ENCODE measurements at places on chromosomes 3 and 15.

- DNase-seq = no peak
Observed at GRCh38 chr3:41290736-41291135, 91.4 kb downstream of the CTNNB1 start.

DNA sequence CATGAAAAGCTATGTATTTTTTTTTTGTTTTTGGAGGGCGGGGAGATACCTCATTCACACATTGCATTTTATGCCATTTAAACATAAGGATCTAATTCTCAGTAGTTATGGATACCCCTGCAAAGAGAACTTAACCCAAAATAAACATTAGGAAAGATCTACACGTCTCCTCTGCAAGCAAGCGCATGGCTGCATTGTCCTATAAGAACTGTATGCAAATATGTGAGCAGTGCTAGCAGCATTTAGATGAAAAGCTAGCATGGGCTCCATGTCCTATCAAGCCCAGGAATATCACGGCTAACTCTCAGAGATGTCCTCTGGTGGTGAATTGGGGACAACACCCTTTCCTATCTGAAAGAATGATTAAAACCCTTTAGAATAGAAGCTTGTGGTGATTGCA lies 292.8 kb downstream of the MEX3B start:
- DNase-seq = no peak

DNA sequence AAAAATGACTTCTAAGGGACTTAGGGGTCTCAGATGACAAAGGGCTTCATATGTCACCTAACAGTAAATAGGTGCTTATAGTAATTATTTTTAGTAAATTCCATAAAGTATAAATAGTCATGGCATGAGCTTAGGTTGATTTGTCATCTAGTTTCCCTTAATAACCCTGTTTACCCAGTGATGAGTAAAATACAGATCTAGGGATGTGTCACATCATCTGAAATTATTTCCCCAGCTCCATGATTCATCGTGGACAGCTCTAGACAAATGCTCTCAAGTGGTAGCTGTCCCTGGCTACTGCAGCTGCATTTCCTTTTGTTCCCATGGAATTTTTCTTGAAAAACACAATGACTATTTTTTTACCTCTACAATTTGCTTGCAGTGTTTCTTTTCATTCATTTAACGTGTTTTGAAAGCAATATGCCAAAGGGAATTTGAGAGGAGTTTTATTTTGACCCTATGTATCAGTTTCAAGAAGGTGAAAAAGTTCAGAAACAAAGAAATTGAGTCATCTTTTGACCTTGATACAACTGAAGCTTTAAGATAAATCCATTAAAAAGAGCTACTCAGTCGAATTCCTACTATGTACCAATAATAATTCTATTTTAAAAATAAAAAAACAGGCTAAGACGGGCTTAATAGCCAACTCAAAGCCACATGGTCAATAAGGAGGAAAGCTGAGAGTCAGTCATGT lies 241.6 kb downstream of the KCNMB2 start:
- DNase-seq = no peak

DNA sequence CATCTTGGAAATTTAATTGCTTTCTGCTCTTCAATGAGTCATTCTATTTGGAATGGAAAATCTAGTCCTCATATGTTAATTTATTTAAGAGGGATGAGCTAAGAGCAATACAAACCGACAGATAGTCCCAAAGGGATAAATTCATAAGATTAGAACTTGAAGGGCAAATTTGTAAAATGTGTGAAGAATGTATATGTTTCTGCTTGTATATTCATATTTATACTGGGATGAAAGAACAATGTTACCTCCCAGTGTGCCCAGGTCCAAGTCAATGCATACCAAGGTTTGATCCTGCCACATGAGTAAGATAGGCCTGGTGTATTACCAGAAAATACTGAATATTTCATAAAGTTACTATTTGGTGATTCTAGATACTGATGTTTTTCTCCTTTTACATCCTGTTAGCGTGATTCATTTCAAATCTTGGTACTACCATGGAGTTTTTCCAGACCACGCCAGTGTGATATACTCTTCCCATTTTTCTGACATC lies 255.6 kb upstream of the SEMA6D start:
- DNase-seq = no peak

GRCh38 chr15:100314809-100315400 lies 26.9 kb downstream of the ADAMTS17 start:
- no peak for DNase-seq

GRCh38 chr3:81581966-81582599 lies 179.4 kb downstream of the GBE1 start:
- peak; percentile 10 for DNase-seq

- DNase-seq = no peak
Observed at GRCh38 chr3:163971861-163972260, 1106.4 kb downstream of the SI start.

GRCh38 chr3:30707825-30708224 lies 101.4 kb downstream of the TGFBR2 start:
- no peak for DNase-seq

DNA sequence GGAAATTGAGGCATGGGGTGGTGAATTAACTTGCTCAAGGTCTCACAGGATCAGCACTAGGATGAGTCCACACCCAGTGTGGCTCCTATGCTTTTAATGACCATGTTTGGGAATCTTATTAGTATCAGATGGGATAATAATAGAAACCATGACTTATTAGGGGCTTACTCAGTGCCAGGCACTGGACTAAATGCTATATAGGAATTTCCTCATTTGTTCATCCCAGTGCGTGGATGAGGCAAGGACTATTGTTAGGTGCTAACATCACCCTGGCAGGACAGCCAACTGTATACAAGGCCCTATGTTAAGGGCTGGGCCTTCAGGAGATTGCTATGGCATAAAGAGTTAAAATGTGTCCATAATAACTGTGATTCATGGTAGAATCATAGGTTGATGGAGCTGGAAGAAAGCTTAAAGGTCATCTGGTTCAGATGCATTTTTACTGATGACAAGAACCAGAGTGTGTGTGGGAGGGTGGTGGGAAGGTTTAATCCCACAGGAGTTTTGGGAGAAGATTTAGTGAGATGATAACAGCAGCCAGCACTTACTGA lies 4.7 kb upstream of the FEM1B start:
- DNase-seq = no peak

GRCh38 chr3:130932979-130933378 lies 39.1 kb downstream of the ATP2C1 start:
- no peak for DNase-seq

DNA sequence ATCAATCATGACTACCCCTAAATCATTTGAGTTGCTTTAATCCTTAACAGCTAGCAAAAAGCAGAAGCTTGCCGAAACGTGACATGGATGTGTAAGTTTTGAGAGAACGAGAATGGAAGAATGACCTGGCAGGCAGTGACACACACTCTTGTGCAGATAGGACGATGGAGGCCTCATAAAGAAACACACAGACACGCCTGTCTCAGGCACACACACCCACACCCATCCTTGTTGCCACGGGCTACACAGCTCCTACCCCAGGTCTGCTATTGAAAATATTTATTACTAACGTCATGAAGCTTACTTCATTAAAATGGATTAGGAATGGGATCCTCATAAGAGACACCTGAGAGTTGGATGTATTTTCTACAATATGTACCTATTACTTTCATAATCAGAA lies 8.5 kb downstream of the MYO5C start:
- no peak for DNase-seq

DNA sequence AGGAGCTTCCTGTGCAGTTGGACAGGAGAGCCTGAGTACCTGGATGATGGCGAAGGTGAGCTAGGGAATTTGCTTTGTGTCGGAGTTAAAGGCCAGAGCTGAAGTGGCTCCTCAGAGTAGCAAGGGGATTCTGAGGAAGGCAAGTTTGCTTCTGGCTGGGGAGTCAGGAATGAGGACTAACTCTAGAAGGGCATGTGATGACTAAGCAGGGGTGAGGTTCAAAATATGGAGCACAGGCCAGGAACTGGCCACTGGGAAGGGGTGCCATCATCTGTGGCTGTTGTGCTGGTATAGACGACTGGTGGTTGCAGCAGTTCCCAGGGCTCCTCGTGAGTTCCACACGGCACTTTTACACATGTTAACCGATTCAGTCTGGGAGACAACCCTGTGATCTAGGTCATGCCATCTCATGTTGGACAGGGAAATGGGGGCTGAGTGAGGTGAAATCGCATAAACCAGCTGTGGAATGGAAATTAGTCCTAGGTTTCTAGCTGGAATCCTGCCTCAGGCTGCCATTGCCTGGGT lies 100.8 kb downstream of the EEFSEC start:
- no peak for DNase-seq

GRCh38 chr3:197501879-197502620 lies 53.7 kb downstream of the BDH1 start:
- DNase-seq = peak; percentile 52

DNA sequence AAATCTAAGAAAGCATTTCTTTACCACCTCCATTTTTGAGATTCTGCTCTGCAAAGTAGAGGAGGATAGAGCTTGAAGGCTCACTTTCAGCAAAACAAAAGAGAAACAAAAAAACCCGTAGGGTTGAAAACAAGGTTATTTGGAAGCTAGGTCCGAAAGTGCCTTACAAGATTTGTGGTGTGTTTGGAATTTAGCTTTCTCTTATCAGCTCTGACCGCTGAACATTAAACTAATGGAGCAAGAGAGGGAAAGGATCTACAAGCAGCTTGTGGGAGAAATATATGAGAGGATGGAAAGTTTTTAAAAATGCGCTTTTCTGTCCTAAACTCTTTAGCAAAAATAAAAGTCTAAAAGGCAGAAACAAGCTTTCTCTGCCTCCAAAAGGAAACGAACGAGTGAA lies 545.5 kb downstream of the NTRK3 start:
- no peak for DNase-seq

GRCh38 chr3:57292897-57293526 lies 527 bp upstream of the ASB14 start:
- no peak for DNase-seq

DNA sequence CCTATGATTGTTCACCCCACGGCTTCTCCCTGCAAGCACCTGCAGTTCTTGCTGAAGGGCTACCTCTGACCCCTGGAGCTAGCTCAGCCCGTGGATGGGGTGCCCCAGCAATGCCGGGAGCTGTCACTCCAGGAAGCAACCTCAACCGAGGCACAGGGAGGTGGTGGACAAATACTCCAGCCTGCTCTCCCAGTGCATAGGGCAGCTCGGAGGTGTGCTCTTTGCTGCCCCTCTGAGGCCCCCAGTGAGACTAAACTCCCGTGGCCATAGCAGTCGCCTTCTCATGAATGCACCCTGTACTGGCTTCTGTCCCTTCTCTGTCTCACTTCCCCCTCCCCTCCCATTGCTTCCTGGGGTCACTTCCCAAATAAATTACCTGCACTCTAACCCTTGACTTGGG lies 48.5 kb downstream of the LINGO1 start:
- no peak for DNase-seq

DNA sequence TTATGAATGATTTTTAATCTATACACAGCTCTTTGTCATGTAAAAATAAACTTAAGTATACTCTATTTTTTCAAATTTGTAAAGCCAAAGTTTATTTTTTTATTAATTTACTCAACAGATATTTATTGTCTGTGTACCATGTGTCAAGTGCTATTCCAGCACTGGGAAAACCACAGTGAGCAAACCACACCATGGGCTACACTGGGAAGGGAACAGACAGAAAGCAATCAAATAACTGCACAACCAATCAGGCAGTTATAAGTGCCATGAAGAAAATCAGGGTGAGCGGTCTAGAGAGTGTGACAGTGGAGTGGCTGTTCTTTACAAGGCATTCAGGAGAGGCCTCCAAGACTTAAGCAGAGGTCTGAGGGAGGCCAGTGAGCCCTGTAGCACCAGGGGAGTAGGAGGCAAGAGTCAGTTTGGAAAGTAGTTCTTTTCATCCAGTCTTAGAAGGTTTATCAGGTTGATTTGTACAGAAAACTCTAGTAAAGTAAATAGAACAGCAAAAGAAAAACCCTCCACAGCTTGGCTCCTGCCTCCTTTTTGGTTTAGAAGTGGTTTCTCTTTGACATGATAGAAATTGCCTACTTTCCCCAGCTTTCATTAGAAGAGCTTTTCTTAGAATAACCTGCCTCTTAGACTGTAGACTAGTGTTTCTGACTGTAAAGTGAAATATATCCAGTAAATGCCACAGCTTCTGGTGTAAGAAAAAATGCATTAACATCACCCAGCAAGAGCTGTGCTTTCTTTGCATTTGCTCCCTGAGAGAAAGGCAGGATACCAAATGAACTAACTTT lies 13.7 kb downstream of the EIF2AK4 start:
- no peak for DNase-seq

- DNase-seq = no peak
Observed at GRCh38 chr3:161239700-161240099, 18.6 kb downstream of the NMD3 start.

DNA sequence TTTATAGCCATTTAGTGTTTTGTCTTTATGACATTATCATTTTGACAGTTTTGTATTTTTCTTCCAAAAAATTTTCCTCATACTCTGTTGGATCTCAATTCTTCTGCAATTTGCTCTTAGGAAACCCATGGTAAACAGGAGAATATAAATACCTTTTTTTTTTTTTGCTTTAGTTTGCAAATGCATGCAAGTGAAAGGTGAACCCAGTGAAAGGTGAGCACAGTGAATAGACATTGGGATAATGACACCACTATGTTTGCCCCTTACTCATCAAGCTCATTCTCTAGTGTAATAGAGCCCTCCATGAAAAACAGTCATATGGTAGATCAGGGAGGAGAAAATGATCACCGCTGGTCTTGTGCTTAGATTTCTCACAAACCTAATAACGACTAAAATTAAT lies 59.0 kb upstream of the TRPC1 start:
- no peak for DNase-seq

- no peak for DNase-seq
Observed at GRCh38 chr3:170709046-170709445, 123.2 kb upstream of the SLC7A14 start.

- no peak for DNase-seq
Observed at GRCh38 chr3:50299929-50300680, 900 bp upstream of the HYAL3 start.

DNA sequence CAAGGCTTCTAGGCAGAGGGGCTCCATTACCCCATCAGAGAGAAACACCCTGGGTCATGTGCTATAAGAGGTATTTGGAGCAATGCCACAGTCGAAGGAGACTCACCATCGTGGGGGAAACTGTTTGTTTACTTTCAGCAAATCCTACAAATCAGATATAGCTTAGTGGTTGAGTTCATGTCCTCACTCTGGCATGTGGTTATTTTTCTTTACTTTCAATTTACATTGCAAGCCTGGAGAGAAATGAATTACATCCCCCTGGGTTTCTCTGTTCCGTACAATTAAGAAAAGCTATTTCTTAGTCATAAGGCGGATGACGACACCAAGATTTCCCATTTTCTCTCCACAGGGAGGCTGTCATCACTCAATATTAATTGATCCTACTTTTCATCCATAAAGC lies 36.9 kb downstream of the RFTN1 start:
- DNase-seq = no peak

- DNase-seq = no peak
Observed at GRCh38 chr3:13587442-13587841, 38.5 kb downstream of the FBLN2 start.

All from activated naive CD4-positive, alpha-beta T cell treated with anti-CD3 and anti-CD28 coated beads, Interleukin-2, amount 50 U/mL, for 16 hours (primary cell).